ENCODE measurements at places on chromosomes 11 and 22.
A peak's percentile ranks its signal among the peaks of the same experiment; 100 is the strongest.

DNA sequence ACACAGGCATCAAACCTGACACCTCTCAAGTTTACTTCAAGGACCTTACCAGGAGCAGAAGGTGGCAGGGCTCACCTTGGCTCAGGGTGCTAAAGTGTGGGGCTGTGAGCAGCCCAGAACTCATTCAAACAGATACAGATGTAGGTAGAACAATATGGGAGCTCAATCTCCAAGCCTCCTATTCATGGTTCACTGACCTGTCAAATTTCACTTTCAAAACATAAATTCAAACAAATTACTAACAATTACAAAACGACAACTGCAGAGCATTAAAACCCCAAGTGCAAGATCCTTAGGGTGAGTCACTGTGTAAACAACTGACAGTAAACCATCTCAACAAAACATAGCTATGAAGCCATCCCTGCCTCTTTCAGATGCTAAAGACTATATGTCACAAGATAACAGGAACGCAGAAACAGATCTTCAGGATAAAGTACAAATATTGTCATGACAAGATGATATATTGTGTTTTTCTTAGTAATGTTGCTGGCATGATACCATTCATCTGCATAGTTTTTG lies 303.5 kb upstream of the ANO3 start:
- DNase-seq: no peak

GRCh38 chr11:1073261-1073724 lies 1.4 kb upstream of the MUC2 start:
- no peak for DNase-seq

DNA sequence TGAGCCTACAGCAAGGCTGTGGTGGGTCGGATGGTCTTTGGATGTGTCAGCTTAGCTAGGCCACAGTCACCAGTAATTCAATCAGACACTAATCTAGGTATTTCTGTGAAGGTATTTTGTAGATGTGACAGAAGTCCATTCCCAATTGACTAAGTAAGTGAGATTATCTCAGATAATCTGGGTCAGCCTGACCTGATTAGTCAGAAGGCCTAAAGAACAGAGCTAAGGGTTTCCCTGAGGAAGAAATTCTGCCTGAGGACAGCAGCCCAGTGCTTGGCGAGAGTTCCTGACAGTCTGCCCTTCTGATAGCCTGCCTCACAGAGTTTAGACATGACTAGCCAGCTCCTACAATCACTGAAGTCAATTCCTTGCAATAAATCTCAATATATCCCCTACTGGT lies 28.7 kb downstream of the GUCD1 start:
- no peak for DNase-seq

DNA sequence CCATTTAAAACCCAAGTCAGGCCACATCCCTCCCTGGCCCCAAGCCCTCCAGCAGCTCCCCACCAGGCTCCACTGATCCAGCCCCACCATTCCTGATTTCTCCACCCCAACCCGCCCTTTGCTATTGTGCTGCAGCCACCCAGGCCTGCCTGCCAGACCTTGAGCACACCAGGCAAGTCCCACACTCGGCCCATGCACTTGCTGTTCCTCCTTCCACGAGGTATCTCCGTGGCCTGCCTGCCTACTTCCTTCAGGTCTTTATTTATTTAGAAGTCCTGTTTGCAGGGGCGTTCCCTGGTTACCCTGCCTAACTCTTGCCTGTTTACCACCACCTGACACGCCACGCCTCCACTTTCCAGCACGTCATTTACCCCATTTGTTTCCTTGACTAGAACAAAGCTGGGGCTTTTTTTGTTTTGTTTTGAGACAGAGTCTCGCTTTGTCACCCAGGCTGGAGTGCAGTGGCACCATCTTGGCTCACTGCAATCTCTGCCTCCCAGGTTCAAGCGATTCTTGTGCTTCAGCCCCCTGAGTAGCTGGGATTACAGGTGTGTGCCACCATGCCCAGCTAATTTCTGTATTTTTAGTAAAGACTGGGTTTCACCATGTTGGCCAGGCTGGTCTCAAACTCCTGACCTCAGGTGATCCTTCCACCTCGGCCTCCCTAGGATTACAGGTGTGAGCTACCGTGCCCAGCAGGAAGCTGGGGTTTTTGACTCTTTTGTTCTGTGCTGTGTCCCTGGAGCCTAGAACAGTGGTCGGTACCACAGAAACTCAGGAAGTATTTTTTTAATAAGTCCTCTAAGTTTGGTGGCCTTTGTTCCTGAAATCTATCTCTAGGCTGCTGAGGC lies 6.7 kb downstream of the CENPM start:
- peak; percentile 88 for DNase-seq

GRCh38 chr22:33018232-33018864 lies 39.8 kb downstream of the SYN3 start:
- peak; percentile 12 for DNase-seq

DNA sequence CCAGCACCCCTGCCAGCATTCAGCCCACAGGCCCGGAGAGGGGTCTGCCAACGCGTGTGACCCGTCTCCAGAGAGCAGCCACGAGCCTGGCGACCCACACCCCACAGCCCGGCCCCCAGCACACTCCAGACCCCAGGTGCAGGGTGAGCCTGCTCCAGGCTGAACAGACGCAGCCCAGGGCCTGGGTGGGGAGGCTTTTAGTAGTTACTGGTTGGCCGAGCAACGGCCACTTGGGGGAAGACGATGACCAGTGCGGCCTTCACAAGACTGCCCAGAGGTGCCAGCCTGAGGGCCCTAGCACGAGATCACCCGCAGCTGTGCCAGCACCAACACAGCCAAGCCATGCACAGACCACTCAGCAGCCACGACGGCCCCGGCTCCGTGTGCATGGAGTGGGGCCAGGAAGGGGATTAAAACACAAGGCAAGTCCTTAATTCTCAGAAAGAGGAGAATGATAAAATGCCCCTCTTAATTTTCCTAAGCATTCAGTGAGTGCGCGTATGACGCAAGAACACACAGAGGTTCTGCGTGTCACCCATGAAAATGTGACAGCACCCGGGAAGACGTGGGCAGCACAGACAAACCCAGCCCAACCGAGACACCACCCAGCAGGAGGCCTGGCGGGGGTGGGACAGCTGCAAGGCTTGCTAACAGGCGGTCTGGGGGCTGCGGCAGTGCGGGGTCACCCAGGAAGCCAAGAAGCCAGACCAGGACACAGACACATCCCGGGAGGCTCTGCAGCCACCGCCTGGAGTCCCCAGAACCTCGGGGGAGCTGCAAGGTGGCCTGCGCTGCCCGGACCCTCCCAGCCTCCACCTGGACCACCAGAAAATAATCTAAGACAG lies 47.6 kb downstream of the BRD1 start:
- no peak for DNase-seq

- DNase-seq: no peak
Measured at GRCh38 chr11:73999581-74000306, 9.1 kb downstream of the UCP3 start.

DNA sequence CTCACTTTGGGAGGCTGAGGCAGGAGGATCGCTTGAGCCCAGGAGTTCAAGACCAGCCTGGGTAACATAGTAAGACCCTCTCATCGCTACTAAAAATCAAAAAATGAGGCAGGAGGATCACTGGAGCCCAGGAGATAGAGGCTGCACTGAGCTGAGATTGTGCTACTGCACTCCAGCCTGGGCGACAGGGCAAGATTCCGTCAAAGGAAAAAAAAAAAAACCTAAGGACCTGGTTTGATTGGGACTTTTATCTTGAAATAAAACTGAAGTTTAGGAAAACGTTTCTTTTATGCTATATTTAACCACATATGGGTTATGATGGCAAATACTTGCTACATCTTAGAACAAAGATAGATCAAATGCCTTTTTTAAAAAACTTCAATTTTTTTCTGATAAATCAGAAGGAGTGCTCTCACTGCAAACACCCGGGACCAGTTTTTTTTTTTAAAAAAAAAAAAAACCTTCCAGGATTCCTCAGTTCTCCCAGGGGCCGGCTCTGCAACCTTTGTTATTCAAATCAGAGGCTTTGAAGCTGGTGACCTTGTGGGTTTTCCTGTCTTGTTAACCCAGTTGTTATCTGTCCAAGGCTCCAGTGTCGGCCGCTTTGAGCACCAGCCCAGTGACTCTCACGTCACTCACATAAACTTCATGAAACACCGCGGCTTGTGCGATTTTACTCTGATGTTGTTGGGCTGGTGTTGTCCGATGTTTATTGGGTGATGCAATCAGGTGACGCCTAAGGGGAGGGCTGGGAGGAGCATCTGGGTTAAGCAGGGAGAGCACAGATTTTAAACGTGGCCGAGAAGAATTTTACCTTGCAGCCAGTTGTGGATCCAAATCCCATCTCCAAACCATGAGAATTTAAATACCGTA lies 24.7 kb upstream of the SLC22A12 start:
- no peak for DNase-seq

GRCh38 chr11:19524171-19524671 lies 188.4 kb upstream of the NAV2 start:
- DNase-seq: no peak

DNA sequence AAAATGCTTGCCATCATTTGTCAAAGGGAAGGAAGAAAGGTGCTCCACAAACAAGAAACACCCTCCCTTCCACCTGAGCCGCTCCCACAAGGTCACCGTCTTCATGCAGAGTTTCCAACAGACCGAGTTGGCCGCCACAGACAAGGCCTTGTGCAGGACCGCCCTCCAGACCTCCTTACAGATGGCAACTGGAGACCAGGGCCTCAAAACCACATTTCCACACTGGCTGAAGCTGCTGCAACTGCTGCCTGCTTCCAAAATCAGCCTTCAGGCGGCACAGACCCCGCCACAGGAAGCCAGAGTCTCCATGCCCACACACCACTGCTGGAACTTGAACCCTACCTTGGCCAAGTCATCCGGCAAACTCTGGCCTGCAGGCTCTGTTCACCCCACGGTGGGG lies 6.3 kb downstream of the DEAF1 start:
- no peak for DNase-seq

DNA sequence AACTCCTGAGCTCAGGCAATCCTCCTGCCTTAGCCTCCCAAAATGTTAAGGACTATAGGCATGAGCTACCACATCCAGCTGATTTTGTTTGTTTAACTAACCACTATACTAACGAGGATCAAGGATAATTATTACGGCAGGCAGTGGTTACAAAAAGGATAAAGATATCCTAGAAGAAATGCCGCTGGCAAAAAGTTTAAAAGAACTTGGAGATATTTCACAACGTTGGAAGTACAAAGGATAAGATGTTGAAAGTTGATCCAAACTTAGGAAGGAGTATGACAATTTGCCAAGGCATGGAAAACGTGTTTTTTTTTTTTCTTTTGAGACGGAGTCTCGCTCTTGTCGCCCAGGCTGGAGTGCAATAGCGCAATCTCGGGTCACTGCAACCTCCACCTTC lies 13.4 kb downstream of the AP5B1 start:
- DNase-seq: no peak

DNA sequence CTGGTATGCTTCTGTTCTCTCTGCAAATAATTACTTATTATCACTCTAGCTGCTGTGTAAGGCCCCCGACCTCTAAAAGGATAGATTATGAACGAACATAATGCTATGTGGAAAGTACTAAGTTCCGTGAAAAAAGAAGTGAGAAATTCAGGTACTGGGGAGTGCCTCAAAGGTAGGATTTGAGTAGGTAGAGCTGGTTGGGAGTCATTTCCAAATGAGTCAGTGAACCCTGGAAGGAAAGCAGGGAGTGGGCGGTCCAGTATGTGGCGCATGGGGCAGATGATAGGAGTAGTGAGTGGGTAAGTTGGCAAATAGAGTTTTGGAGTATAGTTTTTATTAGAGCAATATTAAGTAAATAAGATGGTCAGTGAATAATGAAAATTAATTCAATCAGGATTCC lies 2.4 kb downstream of the ZC3H12C start:
- no peak for DNase-seq
